Left renal cortex interstitium (tissue), 4 donors: ENCODE measurements at places on chromosomes 7 and 10. TPM values are rescaled to one million over a fixed set of nuclear protein-coding genes. Genes with fewer than 3 reads are reported as not detected.

- peak; percentile 62 for DNase-seq
Observed at GRCh38 chr7:116953372-116953905, at the start of gene ST7. Gene ST7, plus strand, starts transcription at chr7:116953501. Its CDS starts 40 bp downstream, at chr7:116953541.

GRCh38 chr7:133959505-133959904, 167.6 kb upstream of the LRGUK start:
- no peak for DNase-seq

SPDYE6 gene
- polyA plus RNA-seq = 0.65 TPM

DNA sequence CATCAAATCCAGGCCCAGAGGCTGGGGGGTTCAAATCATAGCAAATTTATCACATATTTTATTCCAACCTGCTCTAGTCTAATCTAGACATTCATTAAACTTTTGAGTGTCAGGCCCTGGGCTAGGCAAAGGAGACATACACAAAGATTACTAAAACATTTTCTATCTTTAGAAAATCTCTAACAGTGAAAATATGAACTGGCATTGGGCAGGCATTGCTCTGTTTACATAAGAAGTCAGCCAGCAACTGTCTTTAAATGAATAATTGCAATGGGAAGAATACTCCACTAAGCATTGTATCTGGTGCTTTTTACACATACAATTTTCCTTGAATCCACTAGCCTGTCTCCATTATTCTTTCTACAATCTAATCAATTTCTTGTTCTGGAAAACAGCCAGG, 222.5 kb upstream of the LRRN3 start:
- no peak for DNase-seq

- DNase-seq = no peak
Observed at GRCh38 chr10:30447125-30447799, 13.3 kb downstream of the MAP3K8 start.

DNA sequence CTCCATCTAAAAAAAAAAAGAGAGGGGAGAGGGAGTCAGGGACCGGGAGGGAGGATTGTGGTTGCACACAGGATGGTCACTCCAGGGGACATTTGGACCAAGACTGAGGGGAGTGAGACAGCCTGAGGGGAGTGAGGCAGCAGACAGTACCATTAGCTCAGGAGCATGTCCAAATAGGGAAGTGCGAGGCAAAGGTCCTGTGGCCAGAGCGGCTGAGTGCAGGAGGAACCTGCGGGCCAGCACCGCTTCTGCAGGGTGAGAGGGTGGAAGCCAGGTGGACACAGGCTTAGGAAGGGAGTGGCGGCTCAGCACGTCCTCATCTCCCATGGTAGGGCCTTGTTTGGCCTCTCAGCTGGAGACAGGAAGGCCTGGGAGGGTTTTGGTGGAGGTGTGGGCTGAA, 48.9 kb upstream of the PFKFB3 start:
- DNase-seq = no peak

DNA sequence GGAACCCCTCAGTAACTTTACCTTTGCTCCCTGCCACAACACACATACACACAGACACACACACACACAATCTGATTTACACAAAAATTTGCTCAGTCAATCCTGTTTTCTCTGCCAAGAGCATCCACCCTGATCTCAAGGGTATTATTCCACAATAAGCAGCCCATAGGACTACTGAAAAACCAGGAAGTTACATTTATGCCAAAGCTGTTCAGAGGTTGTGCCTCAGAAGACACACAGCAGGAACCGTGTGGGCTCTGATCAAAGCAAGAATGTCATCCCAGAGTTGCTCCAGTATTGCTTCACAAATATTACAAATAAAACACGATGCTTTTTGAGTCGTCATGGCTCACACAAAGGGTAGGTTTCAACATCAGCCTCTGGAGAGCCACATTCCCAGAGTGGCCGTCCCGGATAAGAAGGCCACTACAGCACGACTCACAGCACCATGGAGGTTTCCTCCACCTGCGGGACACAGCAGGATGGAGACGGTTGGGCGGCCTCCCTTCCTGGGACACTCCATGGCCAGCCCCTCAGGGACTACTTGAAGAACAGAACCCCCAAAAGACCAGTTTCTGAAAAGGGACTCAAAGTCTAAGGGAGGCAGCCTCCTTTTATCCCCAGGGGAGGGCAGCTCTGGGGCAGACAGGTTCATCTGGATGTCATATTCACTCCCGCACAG, 1.6 kb downstream of the AIFM2 start:
- DNase-seq = no peak

- no peak for DNase-seq
Observed at GRCh38 chr10:18868919-18869318, 179.7 kb upstream of the MALRD1 start.

- DNase-seq = no peak
Observed at GRCh38 chr7:3041986-3042675, 1.5 kb downstream of the CARD11 start.

ZNF804B gene
- polyA plus RNA-seq = 0.14 TPM

NIPSNAP2 gene
- polyA plus RNA-seq = 105 TPM

DNA sequence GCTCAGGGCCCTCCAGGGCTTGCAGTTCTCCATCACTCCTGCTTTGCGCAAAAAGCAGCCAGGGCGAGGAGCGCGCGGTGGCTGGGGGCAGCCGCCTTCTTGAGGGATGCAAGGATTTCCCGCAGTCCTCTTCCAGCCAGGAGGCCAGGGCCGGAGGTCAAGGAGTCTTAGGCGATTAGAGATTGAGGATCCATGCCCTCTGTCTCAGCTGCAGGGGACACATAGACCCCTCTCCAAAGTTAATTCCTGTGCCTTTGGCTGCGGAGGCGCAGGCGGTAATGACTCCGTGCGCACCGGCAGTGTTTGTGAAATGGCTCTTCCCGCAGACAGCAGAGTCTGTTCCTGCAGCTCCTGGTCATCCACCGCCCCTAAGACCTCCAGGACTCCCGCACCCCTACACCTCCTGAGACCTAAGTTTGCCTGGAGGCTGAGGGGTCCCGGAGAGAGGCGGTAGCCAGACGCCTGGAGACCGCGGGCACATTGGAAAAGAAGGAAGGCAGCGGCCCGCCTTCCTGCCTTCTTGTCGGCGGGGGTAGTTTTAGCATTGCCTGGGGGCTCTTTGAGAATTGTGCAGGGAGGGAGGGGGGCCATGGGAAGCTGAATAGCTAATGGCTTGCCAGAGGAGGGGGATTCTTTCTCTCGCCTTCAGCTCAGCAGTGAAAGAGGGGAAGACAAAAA, 3.3 kb upstream of the NEUROG3 start:
- DNase-seq = no peak

IRF5 gene
- polyA plus RNA-seq = 11.9 TPM

CLCN1 gene
- polyA plus RNA-seq = 0.13 TPM

- no peak for DNase-seq
Observed at GRCh38 chr7:16816824-16817223, 12.0 kb upstream of the AGR2 start.

MYOZ1 gene
- 5.6 TPM for polyA plus RNA-seq

GRCh38 chr7:25069900-25070443, 55.1 kb downstream of the CYCS start:
- no peak for DNase-seq

WEE2 gene
- polyA plus RNA-seq = 0.10 TPM

MMD2 gene
- 0.17 TPM for polyA plus RNA-seq

DNA sequence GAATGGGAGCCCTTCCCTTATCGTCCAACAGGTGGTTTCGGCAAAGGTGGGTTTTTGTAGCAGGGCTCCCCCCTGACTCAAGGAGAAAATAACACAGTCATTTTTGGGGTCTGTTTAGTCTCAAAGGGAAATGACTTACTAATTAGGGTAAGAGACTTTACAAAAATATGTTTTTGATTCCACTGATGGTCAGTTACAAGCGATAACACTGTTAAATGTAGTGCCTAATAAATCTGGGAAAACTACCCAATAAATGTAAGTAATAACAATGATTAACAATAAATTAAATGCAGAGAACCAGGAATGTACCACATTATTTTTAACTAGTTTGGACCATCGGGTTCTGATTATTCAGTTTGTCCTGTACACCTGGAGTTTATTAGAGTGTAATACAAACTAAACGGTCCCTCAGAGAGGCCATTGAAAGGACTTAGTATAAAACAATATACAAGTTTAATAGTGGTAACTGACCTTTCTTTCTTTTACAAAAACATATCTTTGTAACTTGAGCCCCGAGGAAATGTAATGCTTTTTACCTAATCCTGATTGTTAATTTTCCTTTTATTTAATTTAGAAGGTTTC, 216.2 kb upstream of the HABP2 start:
- DNase-seq = no peak

DNA sequence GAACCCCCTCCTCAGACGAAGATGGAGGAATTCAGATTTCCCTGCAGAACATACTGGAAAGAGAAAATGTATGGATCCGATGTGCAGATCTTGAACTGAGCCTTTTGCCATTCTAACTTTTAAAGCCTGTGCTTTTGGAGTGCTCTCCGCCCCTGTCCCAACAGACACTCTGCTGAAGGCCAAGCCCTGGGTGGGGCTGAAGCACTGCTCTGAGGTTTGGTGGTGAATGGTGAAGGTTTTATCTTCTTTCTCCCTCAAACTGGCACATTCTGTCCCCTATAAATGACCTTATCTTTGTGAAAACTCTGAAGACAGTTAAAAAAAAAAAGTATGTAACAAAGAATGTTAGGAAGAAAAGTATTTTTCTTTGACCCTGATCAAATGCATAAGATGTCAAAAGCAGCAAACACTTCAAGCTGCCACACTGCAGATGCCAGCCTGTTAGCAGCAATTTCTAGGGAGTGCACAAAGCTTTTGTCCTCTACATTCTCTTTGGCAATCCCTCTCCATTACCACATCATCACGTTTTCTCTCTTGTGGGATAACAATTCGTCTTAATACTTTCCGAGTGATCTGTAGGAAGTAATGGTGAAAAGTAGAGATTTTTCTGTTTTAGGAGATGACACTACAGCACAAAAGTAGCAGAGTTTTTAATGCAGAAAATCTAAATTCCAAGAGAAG, 137.3 kb upstream of the CCDC6 start:
- no peak for DNase-seq

GRCh38 chr10:100359529-100360150, 12.6 kb downstream of the SCD start:
- DNase-seq = no peak
